ENCODE measurements at places on chromosomes 6 and 20. TPM values are rescaled to one million over a fixed set of nuclear protein-coding genes. Genes with fewer than 3 reads are reported as not detected.
A peak's percentile ranks its signal among the peaks of the same experiment; 100 is the strongest.

DNA sequence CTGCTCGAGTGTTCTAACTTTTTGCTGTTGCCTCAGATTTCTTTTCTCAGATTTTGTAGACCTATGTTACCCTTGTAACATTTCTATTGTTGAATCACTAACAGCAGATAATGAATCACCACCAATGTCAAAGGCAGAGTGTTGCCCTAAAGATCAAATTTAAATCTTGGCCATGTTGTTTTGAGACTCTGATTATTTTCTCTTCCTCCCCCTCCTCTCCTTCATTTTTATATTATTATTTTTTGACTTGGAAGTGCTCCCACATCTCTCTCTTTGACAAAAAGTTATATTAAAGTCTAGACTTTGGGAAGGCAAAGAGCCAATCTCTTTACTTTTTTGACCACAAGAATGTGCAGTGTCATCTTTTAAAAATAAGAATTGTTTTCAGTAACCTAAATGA is 422.7 kb downstream of the NKAIN2 start:
- DNase-seq = no peak
- H3K4me3 ChIP-seq = no peak overlapping the region
- no peaks in the 10 kb centered on the region for H3K36me3 ChIP-seq
- no peaks in the 10 kb centered on the region for H3K27me3 ChIP-seq
- H3K27ac ChIP-seq = no peak overlapping the region

DNA sequence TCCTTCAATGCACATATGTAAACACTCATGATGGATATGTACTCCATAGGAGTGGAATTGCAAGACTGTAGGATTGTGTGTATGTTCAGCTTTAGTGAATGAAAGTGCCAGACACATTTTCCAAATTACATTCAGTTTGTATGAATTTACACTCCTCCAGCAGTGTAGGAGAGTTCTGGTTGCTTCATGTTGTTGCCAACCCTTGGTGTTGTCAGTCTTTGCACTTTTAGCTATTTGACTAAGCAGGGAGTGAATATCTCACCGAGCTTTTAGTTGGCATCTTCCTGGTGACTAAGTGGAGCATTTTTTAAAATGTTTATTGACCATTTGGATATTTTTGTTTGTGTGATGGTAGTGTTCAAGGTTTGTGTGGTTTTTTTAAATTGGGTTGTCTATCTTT is 23.9 kb downstream of the NKX2-4 start:
- DNase-seq = no peak
- H3K4me1 ChIP-seq = peaks cover 13% of the 10 kb centered on the region
- H3K27ac ChIP-seq = peak overlapping the region; percentile 7
- H3K4me3 ChIP-seq = no peak overlapping the region

DNA sequence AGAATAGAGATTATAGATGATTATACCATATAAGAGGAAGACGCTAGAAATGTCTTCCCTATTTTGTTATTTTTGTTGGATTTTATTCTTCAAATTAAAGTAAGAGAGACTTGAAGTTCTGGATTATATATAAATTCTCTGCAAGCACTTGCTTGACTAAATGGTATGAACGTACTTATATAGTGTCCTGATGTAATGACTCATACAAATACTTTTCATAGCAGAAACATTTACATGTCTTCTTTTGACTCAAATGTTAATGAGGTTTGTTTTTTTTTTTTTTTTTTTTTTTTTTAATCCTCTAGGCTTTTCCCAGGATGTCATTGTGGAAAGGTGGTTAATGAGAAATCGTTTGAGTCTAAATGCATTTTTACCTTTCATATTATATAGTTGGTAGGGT is 55.0 kb downstream of the PDE7B start:
- DNase-seq = no peak
- no peak overlapping the region for H3K27ac ChIP-seq
- no peaks in the 10 kb centered on the region for H3K36me3 ChIP-seq

DNA sequence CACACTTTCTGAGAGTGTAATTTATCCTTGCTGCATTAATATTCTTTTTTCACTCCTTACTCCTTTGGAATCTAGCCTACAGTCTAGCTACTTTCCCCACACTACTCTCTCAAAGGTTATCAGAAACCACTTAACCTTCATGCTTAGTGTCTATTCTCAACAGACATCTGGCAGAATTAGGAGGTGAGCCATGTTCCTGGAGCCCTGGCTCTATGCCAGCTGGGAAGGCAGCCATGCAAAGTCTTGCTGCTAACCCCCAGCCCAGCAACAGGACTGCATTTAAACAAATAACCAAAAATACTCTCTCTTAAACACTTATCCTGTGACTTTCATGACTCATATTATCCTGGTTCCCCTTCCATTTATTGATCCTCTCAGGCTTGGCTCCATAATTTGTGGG is 260.2 kb downstream of the BCKDHB start:
- DNase-seq = no peak
- no peaks in the 10 kb centered on the region for H3K36me3 ChIP-seq
- no peak overlapping the region for H3K4me3 ChIP-seq

GRCh38 chr20:48448666-48449600 is 378.9 kb downstream of the PREX1 start:
- H3K4me1 ChIP-seq = peaks cover 2% of the 10 kb centered on the region
- H3K4me3 ChIP-seq = no peak overlapping the region
- H3K27ac ChIP-seq = no peak overlapping the region
- peaks cover 11% of the 10 kb centered on the region for H3K36me3 ChIP-seq
- DNase-seq = no peak

- H3K4me3 ChIP-seq = no peak overlapping the region
- H3K36me3 ChIP-seq = no peaks in the 10 kb centered on the region
- no peak overlapping the region for H3K27ac ChIP-seq
- H3K4me1 ChIP-seq = peaks cover 18% of the 10 kb centered on the region
These were observed 117.4 kb upstream of the HDGFL1 start for GRCh38 chr6:22451962-22452361.

DNA sequence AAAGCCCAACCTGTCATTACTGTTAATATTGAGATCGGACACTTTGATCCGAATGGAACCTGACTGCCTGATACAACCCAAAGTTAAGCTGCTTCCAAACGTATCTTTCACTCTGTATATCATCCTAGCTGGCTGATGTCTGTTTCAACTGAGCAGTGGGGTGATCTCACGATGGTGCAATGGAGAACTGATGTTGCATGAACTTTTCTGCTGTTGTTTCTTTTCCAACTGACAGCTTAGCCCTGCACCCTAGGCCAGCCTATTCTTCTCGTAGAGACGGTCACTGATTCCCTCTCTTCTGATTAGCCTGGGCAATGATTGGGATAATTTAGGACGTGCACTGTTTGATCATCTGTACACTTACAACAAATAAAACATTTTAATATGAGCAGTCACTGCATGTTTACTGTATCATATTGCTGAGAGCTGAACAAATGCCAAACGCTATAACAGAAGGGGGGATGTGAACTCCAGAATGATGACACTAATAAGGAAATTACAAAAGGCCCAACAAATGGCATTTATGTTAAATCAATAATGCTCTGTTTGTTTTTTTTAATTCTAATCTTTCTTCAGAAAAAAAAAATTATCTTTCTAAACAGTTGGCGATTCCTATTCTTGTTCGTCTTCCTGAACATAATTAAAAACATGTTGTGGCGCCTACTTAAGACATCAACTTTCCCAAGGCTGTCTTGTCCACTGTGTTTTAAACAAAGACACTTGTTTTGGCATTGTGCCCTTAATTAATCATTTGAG is 184.8 kb downstream of the ZNF217 start:
- no peak for DNase-seq
- H3K27ac ChIP-seq = no peak overlapping the region
- no peak overlapping the region for H3K4me3 ChIP-seq
- H3K27me3 ChIP-seq = no peaks in the 10 kb centered on the region

DNA sequence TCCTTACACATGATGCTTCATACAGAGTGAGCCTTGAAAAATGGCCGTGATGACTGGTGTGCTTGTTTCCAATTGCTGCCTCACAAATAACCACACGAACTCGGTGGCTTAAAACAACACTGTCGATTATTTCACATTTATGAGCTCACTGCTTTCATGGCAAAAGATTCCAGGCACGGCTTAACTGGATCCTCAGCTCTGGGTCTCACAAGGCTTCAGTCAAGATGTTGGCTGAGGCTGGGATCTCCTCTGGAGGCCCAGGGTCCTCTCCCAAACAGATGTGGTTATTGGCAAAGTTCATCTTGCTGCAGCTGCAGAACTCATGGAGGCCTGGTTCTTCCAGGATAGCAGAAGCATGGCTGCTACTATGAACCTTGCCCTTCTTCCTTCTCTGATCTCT is 144.6 kb downstream of the TFAP2C start:
- H3K27ac ChIP-seq = no peak overlapping the region
- H3K4me3 ChIP-seq = no peak overlapping the region
- DNase-seq = no peak

DNA sequence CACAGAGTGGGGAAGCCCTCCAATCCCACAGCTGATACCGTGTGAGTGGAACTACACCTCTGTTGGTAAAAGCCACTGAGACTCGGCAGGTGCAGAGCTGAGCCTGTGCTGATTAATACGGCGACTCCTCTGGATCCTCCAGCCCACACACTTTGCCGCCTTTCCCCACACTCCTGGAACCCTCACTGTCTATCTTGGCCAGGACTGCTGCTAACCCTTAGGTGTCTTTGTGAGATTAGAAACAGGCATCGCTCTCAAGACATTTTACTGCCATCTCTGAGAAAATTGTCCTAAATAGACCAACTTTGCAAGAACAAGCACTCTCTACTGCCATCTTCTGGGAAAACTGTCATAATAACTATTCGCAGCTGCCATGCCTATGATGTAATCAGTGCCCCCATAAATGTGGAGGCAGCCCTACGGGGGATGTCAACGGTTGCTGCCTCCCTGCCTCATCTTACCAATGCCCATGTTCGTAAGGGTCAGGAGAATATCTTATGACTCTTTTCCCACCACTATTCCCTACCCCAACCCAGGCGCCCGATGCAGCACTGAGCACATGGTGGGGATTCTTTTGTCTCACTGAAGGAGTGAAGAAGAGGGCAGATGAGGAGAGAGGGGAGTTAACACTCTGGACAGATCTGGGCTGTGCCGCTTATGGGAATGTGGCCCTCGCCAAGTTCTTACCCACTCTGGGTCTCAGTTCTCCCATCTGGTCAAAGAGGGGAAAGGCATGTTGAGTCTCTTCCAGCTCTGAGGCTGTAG is 26.1 kb upstream of the KCNB1 start:
- H3K36me3 ChIP-seq = no peaks in the 10 kb centered on the region
- DNase-seq = no peak
- peak overlapping the region; percentile 41 for H3K4me3 ChIP-seq
- peak overlapping the region; percentile 86 for H3K27ac ChIP-seq

- no peaks in the 10 kb centered on the region for H3K36me3 ChIP-seq
- no peak overlapping the region for H3K27ac ChIP-seq
- DNase-seq = peak; percentile 78
- peaks cover 25% of the 10 kb centered on the region for H3K4me1 ChIP-seq
- H3K27me3 ChIP-seq = peaks cover 7% of the 10 kb centered on the region
These were observed 27.1 kb downstream of the RAB44 start for GRCh38 chr6:36724514-36725390.

DNA sequence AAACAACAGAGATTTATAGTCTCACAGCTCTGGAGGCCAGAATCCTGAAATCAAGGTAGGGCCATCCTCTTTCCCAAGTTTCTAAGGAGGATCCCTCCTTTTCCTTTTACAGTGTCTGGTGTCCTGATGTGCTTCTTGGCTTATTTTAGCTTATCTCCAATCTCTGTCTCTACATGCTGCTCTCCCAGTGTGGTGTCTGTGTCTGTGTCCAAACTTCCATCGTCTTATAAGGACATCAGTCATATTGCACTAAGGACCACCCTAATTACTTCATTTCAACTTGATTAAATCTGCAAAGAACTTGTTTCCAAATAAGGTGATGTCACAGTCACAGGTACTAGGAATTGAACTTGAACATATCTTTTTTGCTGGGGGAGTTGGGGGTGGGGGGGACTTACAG is 529.6 kb downstream of the DHX35 start:
- no peaks in the 10 kb centered on the region for H3K27me3 ChIP-seq
- no peaks in the 10 kb centered on the region for H3K36me3 ChIP-seq
- no peak overlapping the region for H3K4me3 ChIP-seq
- no peaks in the 10 kb centered on the region for H3K4me1 ChIP-seq
- H3K27ac ChIP-seq = no peak overlapping the region
- DNase-seq = no peak

GRCh38 chr20:7967199-7967844 is 27.1 kb upstream of the HAO1 start:
- H3K27ac ChIP-seq = no peak overlapping the region
- no peak for DNase-seq
- no peak overlapping the region for H3K4me3 ChIP-seq
- H3K27me3 ChIP-seq = no peaks in the 10 kb centered on the region
- no peaks in the 10 kb centered on the region for H3K36me3 ChIP-seq

GRCh38 chr6:101453221-101453620 is 59.7 kb downstream of the GRIK2 start:
- no peak overlapping the region for H3K4me3 ChIP-seq
- no peak for DNase-seq
- H3K4me1 ChIP-seq = peaks cover 15% of the 10 kb centered on the region
- H3K27ac ChIP-seq = no peak overlapping the region

GRCh38 chr20:43938932-43939761 is 24.5 kb downstream of the TOX2 start:
- H3K4me1 ChIP-seq = peaks cover 2% of the 10 kb centered on the region
- no peak for DNase-seq
- H3K27ac ChIP-seq = no peak overlapping the region
- peaks cover 3% of the 10 kb centered on the region for H3K27me3 ChIP-seq

GRCh38 chr6:150767571-150768018 is 97.9 kb upstream of the MTHFD1L start:
- no peak overlapping the region for H3K27ac ChIP-seq
- H3K4me1 ChIP-seq = peaks cover 7% of the 10 kb centered on the region
- peaks cover 1% of the 10 kb centered on the region for H3K36me3 ChIP-seq

- H3K27ac ChIP-seq = no peak overlapping the region
- peak overlapping the region; percentile 40 for H3K4me3 ChIP-seq
- peaks cover 14% of the 10 kb centered on the region for H3K4me1 ChIP-seq
- no peaks in the 10 kb centered on the region for H3K36me3 ChIP-seq
- DNase-seq = no peak
These were observed 96.4 kb upstream of the MRPS10 start for GRCh38 chr6:42313941-42314570.

DNA sequence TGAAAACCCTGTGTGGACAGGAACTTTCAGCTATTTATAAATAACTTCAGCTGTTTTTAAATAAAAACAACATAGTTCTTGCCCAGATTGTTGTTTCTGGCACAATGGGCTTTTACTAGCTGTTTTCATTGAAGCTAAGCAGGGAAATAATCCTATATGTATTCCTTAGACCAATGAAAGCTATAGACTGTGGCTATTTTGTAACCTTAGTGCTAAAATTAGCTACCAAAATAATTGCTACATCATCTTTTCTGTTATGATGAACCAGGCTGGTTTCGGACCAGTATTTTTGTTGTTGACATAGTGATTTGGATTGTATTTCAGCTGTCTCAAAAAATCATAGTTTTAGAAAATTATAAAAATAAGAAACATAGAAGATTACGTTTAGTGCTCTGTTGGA is 13.7 kb downstream of the PHF3 start:
- H3K4me3 ChIP-seq = no peak overlapping the region
- H3K27me3 ChIP-seq = no peaks in the 10 kb centered on the region
- DNase-seq = no peak

GRCh38 chr6:154543628-154544027 is 33.1 kb upstream of the CNKSR3 start:
- peaks cover 4% of the 10 kb centered on the region for H3K4me1 ChIP-seq
- H3K27me3 ChIP-seq = no peaks in the 10 kb centered on the region
- H3K27ac ChIP-seq = no peak overlapping the region
- DNase-seq = no peak
- no peak overlapping the region for H3K4me3 ChIP-seq

- H3K4me1 ChIP-seq = no peaks in the 10 kb centered on the region
These were observed 41.3 kb upstream of the PLAGL1 start for GRCh38 chr6:144049386-144049785.

Gene HSPA1L
- total RNA-seq = 2.5 TPM

Gene SLC25A27
- 13.6 TPM for total RNA-seq

Gene NT5DC1
- total RNA-seq = 21.6 TPM

Gene PPP1R16B
- 5.3 TPM for total RNA-seq

Gene SCUBE3
- 0.25 TPM for total RNA-seq

Gene PTCRA
- not detected for total RNA-seq

Gene TBC1D32
- total RNA-seq = 24.2 TPM

Gene CFB
- total RNA-seq = not detected

Gene KIAA0408
- 110 TPM for total RNA-seq

Measured in glutamatergic neuron (in vitro differentiated cells).